ENCODE measurements at places on chromosomes 2 and 18.
A peak's percentile ranks its signal among the peaks of the same experiment; 100 is the strongest.

GRCh38 chr2:239930378-239930777, 94.8 kb downstream of the NDUFA10 start:
- no peak for DNase-seq

- no peak for DNase-seq
These were observed 42.4 kb downstream of the SLC14A2 start for GRCh38 chr18:45657357-45658335.

- no peak for DNase-seq
These were observed 99.1 kb downstream of the MYO3B start for GRCh38 chr2:170276925-170277629.

DNA sequence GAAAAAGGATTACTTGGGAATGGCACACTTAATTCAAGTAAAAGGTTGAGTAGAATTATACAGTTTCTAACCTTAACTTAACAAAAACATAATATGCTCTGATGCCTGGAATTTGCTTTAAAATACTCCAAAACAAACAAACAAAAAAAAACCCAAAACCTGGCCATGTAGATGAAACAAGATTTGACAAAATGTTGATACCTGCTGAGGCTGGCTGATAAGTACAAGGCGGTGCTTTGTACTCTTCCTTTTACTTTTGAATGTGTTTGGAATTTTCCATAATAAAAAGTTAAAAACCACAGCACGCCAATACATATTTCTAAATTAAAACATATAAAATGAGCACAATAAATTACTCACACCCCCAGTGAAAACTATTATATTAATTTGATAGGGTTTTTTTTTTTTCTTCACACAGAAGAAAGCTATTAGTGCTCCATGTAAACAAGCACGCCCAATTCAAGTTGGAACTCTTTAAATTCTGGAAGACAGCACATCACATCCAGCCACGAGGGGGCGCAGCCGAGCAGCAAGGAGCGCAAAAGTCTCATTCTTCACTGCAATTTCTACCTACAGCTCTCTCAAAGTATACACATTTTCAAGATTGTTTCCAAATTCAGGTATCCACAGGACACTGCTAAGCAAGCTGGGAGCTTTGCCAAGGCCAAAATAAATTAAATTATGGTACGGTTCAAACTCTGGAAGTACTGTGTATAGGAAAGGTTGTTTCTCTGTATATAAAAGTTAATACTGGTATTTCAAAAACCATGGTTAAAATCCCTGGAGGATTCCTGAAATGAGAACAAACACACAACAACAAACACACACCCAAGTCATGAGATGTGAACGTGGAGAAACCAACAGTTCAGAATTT, 7.5 kb downstream of the SERTAD2 start:
- peak; percentile 95 for DNase-seq

GRCh38 chr2:33292063-33292462, 184.4 kb upstream of the RASGRP3 start:
- DNase-seq: no peak

GRCh38 chr2:175677880-175678279, 324.2 kb downstream of the LNPK start:
- DNase-seq: no peak

DNA sequence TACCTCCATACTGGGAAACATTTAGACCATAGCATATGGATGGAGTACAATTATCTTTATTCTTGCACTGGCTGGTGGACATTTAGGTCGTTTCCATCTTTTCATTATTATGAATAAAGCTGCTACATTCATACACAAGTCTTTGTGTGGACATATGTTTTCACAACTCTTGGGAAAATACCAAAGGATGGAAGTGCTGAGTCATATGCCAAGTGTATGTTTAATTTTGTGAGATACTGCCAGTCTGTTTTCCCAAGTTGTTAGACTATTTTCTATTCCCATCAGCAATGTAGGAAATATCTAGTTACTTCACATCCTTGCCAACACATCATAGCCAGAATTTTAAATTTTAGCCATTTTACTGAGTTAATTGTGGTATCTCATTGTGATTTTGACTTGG, 91.5 kb downstream of the GALNT13 start:
- no peak for DNase-seq

- DNase-seq: no peak
These were observed 281.6 kb downstream of the ZNF385B start for GRCh38 chr2:179579800-179580199.

DNA sequence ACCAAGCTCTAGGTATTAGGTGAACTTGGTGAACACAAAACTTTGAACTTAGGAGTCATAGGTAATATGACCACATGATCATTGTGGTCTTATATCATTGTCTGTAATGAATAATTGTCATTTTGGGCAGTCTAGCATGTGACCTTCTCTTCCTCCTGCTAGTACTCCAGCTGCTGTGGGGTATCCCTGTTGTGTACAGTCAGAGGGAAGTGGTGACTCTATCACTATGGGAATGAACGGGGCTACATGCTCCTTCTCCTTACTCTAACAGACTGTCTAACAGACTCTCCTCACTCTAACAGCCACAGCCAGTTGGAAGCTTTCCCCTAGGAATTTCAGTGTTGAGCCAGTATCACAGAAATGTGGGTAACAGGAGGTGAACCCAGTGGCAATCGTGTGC, 68.2 kb upstream of the NEDD4L start:
- DNase-seq: no peak

DNA sequence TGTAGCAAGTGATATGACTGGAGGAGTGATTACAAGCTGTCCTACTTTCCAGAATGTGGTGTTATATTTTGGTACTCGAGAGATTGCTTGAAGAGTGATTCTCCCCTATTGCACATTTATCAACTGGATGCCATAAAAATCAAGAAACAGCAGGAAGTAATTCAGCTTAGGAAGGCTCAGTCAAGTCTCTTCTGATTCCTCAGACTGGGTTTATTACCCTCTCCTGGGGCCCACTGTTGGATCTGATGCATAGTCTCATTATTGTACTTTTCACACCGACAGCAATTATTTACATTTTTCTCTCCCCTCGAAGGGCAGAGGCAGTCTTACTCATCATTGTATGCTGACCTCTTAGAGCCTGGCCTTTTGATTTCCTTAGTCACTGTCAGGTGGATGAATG, 9.3 kb downstream of the NOSTRIN start:
- no peak for DNase-seq

DNA sequence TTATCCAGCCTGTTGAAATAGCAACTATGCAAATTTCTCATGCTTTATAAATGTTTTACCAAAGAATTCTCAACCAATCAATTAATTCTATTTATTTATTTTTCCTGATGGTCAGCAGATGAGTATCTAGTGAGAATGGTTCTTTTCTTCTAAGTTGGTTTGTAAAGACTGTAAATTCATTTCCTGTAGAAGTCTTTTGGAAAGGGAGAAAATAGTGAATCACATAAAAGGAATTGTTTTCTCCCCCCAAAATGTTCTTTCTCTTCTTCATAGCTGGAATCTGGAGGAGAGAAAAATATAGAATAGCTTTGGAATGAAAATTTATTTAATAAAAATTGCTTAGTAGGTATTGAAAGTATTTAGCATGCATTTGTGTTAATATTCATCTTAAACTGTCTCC, 836.1 kb upstream of the ZEB2 start:
- DNase-seq: no peak

GRCh38 chr2:11598228-11598731, 64.4 kb downstream of the GREB1 start:
- no peak for DNase-seq

DNA sequence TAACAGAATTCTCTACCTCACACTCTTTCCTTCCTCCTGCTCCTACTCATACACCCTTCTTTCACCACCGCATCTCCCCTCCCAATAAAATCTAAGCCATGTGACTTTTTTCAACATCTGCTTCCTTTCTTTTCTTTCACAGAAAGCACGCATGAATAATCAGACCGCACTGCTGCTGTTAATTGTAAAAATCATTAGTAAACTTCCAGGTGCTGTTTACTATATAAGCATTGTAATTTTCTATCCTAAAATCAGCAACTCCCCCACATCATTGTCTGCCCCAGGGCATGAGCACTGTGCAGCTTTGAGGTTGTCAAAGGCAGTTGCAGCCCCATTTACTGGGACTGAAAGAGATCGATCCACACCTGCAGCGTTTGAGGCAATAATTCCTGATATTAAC, 782.6 kb upstream of the ID2 start:
- DNase-seq: no peak

- no peak for DNase-seq
These were observed 266.5 kb downstream of the NEDD4L start for GRCh38 chr18:58310517-58310916.

- DNase-seq: no peak
These were observed 182.6 kb downstream of the GRB14 start for GRCh38 chr2:164438490-164439205.

DNA sequence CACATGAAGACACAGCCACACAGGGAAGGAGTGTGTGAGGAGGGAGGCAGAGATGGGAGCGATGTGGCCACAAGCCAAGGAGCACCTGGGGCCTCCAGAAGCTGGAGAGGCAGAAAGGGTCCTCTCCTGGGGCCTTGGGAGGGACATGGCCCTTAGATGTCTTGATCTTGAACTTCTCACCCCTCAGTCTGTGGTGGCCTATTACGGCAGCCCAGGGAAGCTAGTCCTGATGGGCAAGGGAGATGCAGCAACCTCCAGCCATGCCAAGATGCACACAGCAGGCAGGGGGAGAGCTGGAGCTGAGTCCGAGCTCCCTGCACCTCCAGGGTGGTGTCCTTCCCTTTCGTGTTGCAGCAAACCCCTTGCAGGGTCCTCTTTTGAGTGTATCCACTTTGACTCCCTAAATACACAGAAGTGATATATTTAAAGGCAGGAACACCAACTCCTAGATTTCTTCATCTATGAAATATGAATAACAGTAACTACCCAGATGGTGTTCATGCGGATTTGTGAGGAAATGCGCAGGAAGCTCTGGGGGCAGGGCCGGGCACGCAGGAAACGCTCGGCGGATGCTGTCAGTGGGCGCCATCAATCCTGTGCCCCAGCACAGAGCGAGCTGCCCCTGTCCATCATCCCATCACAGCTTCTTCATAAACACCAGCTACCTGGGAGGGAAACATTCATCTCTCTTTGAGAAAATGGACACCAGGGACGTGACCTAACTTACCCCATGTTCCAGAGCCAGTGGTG, 230.4 kb upstream of the MYT1L start:
- DNase-seq: no peak

GRCh38 chr2:143397884-143398614, 268.8 kb downstream of the ARHGAP15 start:
- DNase-seq: no peak

DNA sequence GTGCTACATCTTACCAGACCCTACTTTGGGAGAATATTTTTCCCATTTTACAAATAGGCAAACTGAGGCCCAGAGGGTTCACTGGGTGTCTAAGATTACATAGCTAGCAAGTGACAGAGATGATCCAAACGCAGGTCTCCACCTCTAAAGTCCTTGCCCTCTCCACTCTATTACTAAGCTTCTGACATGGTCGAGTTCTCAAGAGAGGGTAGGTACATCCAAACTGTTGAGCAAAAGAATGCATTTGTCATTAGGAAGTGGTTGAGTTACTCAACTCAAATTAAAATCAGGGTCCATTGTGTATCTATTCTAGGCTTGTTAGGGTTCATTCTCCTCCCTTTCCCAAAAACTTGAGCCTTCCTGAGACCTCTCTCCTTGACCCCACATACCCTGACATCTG, 680.6 kb upstream of the FANCL start:
- DNase-seq: no peak

GRCh38 chr18:80009661-80010550, 21.5 kb upstream of the TXNL4A start:
- no peak for DNase-seq

- DNase-seq: no peak
These were observed 29.9 kb downstream of the LOXHD1 start for GRCh38 chr18:46627136-46627535.

DNA sequence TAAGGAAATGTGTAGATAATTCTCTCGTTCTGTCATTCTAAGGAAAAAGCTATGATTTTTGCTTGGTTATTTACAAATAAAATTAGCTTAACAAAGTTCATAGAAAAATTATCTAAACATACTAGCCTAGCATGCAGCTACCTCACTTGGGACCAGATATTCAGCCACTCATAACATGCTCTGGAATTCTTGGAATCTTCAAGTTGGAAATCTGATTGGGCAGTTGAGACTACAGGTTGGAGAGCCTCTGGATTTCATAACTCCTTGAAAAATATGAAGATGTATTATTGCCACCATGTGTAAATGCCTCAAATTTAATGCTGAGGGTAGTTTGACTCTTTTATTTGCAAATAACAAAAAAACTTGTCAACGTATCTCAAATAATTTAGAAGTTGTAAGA, 132.2 kb upstream of the GULP1 start:
- no peak for DNase-seq

GRCh38 chr2:207778298-207778882, 8.7 kb upstream of the FZD5 start:
- DNase-seq: no peak

DNA sequence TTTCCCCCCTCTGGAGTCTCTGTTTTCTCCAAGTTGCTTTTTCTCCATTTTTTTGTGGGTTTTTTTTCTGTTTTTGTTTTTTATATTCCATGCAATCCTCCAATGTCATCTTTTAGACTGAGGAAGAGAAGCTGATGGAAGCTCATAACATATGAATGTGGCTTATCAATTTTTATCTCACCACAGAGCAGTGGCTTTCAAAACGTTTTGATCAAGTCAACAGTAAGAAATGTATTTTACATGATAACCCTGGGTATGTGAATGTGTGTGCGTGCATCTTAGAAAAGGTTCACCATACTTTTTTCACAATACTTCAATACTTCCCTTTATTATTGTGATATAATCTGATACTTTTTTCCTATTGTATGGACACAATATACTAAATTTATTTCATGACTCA, 64.6 kb upstream of the CDCA7 start:
- no peak for DNase-seq

DNA sequence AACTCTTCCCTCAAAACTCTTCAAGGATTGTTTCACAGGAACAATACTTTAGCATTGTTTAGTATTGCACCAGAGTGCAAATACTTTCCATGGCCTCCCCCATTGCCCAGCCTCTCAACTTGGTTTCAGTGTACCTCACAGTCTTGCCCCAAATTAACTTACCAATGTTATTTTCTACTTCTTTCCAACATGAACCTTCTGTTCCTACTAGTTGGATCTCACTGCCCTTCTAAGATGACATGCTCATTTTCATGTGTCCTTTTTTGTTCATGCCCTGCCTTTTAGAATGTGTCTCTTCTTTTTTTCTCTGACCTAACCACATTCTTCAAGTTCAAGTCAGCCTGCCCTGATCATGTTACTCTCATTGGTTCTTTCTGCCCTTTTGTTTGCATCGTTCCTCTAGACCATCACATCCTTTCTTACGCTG, 4.1 kb downstream of the SPATS2L start:
- no peak for DNase-seq

DNA sequence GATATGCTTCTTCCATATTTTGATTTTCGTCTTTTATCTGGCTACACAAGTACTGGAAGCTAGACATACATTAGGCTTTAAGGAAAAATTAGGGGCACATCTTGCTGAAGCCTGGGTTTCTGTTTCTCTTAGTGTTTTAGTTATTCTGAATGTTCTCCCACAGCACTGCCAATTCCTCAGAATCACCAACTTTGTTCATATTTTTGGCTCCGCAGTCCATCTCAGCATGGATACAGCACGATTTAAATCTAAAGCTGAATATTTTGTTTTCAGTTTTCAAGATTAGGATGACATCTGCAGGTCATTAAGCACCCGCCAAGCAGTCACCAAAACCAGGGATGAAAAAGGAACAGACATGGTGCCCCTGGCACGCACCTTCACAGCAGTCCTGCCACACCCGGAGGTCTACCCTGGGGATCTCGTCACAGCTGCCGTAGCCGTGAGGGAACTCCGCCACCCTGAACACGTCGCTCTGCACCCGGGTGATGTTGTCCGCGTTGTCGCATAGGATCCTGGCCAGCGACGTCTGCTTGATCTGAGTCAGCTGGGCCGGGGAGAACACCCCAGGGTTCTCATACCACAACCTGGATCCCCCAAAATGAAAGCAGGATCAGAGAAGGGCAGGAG, 101.2 kb downstream of the PXDN start:
- DNase-seq: no peak

Data from liver (tissue), 10 donors.